ENCODE measurements at places on chromosomes 2 and 18. TPM values are rescaled to one million over a fixed set of nuclear protein-coding genes. Genes with fewer than 3 reads are reported as not detected.
A peak's percentile ranks its signal among the peaks of the same experiment; 100 is the strongest.

DNA sequence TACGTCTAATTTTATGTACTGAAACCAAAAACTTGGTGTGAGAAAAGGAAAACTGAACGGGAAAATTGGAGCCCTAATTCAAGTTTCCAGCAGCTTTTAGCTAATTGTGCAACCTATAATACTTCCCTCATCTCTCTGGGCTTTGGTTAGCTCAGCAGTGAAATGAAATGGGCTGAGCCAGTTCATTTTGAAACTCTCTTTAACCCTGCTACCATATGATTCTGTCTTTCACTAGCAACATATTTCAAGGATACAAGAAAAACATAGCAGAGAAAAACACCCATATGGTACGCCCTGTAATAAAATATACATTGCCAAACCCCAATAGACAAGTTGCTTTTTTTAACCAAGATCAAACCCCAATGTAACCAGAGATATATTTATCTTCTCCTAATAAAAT is 799 bp downstream of the SYT4 start:
- no peak for DNase-seq

Gene DCAF17
- total RNA-seq: 21.3 TPM

DNA sequence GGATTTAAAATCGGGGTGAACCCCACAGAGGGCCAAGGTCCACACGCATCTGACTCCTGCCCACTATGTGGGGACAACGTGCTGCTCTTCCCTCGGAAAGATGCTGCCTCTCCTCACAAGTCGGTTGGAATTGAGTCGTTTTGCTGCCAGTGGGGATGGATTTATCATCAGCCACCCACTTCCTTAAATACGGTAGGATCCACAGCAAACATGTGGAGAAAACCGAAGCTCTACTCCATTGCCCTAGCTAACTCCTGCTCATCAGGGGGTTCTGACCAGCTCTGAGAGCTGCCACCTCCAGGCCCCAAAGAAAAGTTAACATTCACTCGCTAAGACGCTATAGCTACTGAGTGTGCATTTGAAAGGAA is 80.9 kb downstream of the CHRNA1 start:
- DNase-seq: peak; percentile 40

DNA sequence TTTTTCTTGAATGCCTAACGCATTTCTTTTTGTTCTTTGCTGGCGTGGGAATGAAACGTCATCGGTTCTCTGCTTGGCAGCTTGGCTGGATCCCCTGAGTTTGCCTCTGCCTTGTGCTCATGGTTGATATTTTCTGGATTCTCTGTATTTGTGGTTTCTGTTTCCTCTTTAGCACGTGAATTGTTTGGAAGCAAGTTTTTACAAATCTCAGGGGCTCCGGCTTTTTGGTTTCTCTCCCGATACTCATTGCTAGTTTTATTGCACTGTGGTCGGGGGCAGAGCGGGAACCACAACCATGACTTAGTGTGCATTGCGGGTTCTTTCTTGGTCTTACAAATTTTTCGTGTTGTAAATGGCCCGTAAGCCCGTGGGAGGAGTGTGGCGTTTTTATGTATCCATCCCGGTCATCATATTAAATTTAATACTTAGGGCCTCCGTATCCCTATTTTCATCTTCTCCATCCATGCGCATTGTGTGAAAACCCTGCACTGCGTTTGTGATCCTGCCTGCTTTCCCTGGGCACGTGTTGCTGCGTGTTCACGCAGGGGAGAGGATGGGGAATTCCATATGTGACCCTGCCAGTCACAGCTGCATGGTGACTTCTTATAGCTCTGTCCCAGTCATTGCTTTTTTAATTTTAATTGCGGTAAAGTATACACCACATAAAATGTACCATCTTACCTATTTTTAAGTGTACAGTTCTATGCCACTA is 9.4 kb downstream of the RAMP1 start:
- DNase-seq: peak; percentile 37

DNA sequence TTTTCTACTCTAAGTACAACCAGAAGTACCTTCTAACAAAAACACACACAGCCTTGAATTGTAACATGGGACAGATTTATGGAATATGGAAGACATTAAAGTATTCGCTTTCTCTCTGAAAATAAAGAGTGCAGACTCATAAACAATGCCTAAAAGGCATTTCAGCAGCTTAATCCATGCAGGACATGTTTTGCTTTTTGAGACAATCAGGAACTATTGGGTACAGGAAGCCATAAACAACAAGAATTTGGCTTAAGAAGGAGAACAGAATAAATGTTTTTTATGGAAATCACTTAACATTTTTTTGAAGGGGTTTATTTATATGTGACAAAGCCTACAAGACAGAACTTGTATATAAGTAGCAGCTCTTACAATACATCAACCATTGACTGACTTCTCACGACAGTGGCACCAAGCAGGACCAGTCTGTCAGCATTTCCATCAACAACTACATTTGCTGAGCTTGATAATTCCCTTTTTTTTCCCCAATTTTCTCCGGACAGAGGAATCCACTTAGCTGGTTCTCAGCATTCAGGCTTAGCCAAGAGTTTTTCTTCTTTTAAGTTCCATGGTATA is 140.1 kb downstream of the EXOC6B start:
- DNase-seq: no peak

Gene DAPL1
- not detected for total RNA-seq

DNA sequence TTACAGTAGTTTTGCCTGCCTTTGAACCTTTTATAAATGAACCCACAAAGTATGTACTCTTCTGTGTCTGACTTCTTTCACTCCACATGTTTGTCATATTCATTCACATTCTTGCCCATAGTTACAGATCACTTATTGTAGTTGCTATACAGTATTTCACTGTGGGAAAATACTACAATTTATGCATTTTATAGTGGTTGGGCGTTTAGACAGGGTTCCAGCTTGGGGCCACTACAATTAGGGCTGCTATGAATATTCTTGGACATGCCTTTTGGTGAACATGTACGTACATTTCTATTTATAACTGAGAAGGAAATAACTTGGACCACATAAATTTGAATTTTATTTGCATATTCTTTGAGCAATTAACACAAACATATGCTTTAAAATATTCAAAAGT is 15.4 kb upstream of the PMAIP1 start:
- DNase-seq: no peak

Gene PAX8
- total RNA-seq: 2.8 TPM

- DNase-seq: no peak
These were observed 48.5 kb downstream of the ARL6IP6 start for GRCh38 chr2:152766928-152767327.

DNA sequence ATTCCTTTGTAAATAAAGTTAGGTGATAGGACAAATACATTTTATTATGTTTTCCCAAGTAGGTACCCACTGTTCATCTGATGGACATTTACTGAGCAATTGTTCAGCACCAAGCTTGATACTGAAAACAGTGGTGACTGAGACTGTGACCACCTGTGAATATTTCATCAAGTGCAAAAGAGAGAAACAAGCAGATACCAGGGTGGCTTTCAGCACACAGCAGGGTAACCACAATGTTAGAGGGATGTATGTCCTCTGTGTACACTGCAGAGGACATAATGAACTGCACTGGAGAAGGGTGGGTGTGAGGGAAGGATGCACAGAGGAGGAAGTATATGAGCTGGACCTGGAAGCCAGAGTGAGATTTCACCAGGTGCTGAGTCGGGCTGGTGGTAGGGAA is 411.8 kb downstream of the RAD51AP2 start:
- no peak for DNase-seq

Gene TIGD1
- 8.3 TPM for total RNA-seq

Gene ONECUT2
- total RNA-seq: not detected

DNA sequence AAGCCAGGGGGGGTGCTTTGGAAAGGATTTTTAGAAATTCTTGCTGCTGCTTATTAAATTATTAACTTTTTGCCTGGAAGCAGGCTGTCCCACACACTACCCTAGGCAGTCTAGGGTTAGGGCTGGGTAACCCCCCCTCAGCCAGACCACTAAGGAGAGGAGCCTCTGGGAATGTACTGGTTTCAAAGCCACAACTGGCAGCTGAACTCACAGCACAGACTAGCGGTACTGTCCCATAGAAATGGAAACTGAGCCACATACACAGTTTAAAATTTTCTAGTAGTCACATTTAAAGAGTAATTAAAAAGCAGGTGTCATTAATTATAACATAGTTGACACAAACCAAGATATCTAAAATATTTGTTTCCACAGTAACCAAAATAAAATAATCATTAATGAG is 50.1 kb downstream of the SPRED2 start:
- DNase-seq: no peak

DNA sequence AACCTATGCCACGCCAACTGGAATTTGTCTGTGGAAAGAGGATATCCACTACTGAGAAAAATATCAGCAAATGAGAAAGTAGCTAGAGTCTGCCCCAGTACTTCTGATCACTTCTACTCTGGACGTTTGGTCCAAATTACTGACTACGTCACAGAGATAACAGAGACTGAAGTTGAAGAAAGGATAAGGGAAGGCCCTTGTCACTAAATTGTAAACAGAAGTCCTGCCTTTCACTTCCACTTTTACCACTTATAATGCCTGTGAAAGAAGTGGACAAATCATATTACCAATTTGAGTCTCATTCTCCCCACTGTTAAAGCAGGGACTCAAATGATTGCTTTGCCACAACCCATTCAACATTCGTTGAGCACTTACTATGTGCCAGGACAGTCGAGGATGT is 173.9 kb upstream of the ERBB4 start:
- no peak for DNase-seq

- no peak for DNase-seq
These were observed 31.5 kb upstream of the MFF start for GRCh38 chr2:227293531-227293930.

- DNase-seq: no peak
These were observed 83.0 kb downstream of the MOGAT1 start for GRCh38 chr2:222754324-222754930.

DNA sequence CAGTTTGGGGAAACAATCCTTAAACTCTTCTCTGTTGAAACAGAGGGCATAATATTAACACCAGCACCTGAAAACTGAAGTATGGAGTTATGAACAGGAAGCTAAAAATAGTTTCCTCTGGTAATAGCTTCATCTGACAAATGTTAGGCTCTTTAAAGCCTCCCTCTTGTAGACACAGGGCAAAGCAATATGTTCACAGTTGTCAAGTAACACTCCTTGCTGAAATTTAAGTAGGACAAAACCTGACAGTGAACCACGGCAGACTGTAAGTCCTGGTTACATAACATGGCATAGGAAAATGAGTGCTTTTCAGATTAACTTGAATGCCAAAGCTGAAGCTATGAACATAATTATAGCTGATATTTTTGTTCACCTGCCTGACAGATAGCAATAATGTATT is 172.9 kb downstream of the CMPK2 start:
- no peak for DNase-seq

DNA sequence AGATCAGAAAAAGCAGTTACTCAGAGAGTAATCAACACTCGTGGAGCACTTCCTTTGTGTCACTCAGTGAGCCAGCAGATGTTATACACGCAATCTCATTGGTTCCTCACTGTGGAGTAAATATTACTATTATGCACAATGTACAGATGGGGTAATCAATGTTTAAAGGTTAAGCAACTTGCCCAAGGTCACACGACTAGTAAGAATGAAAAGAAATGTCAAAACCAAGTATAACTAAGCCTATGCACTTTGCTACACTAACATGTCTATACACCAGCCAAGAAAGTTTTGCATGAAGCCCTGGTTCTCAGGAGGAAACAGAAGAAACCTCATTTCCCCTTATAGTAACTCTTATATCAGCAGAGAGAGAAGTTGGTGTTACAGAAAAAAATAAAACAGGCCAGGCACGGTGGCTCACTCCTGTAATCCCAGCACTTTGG is 5.4 kb downstream of the METTL21A start:
- DNase-seq: no peak

Gene SCN3A
- 0.12 TPM for total RNA-seq

Gene SH3BP4
- total RNA-seq: 0.42 TPM

- DNase-seq: peak; percentile 77
These were observed 39.4 kb downstream of the MAP4K4 start for GRCh38 chr2:101736861-101737291.

DNA sequence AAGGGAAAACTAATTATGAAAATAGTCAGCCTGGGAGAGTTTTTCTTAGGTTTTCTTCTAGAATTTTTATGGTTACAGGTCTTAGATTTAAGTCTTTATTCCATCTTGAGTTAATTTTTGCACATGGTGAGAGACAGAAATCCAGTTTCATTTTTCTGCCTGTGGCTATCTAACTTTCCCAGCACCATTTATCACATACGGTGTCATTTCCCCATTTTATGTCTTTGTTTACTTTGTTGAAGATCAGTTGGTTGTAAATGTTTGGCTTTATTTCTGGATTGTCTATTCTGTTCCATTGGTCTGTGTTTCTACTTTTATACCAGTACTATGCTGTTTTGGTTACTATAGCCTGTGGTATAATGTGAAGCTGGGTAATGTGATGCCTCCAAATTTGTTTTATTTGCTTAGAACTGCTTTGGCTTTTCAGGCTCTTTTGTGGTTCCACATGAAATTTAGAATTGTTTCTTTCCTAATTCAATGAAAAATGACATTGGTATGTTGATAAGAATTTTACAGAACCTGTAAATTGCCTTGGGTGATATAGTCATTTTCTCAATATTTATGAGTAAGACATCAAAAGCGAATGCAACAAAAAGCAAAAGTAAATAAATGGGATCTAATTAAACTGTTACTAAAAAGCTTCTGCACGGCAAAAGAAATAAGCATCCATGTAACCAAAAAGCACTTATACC is 146.1 kb upstream of the NOL4 start:
- no peak for DNase-seq

Gene AQP12B
- not detected for total RNA-seq

Gene RAB31
- 0.38 TPM for total RNA-seq

Data from activated naive CD4-positive, alpha-beta T cell treated with anti-CD3 and anti-CD28 coated beads for 36 hours (primary cell).